ENCODE measurements at places on chromosomes 7 and 10. TPM values are rescaled to one million over a fixed set of nuclear protein-coding genes. Genes with fewer than 3 reads are reported as not detected.

- DNase-seq = no peak
These were observed 1076.7 kb upstream of the SORCS1 start for GRCh38 chr10:108241166-108241565.

GRCh38 chr7:82741493-82741892 lies 297.9 kb upstream of the CACNA2D1 start:
- DNase-seq = no peak

- no peak for DNase-seq
These were observed at the start of gene UCMA for GRCh38 chr10:13234172-13234571. TSS of gene UCMA (minus strand) at chr10:13234374. CDS start at chr10:13234258, 116 bp downstream.

GRCh38 chr7:151743481-151743983 lies 133.4 kb downstream of the PRKAG2 start:
- DNase-seq = no peak

DNA sequence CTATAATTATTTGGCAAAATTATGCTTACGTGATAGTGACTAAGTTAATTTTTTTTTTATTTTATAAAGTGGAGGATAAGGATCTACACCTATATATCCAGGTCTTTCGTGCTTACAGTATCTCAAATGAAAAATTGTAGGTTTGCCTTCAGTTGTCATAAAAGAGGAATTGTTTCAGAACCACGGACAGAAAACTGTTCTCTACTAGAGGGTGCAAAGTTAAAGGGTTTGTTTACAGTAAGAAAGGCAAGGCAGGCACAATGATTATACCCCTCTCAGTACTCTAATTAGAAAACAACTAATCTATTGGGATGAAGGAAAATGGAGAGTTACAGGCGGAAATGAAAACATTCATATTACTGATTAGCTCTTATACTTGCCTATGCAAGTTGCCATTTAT lies 1.5 kb downstream of the PCLO start:
- DNase-seq = no peak

DNA sequence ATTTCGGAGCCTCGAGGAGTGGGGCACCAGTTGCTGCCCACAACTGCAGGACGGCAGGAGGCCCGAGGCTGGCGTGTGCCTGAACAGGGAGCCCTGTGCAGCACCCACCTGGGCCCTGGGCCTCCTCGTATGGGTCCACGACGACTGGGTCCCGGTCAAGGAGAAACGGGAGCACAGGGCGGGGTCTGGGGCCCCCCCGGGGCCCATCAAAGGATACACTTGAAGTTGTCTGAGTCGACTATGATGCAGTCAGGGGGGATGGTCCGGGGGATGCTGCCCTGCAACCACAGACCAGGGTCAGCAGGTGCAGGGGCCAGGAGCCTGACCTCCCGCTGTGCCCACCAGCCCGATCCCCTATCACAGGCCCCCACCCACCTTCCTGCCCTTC lies 28.5 kb upstream of the NKX6-2 start:
- DNase-seq = no peak

GRCh38 chr7:92685136-92686042 lies 95.2 kb upstream of the FAM133B start:
- DNase-seq = no peak

- DNase-seq = no peak
These were observed 144.7 kb downstream of the TRIL start for GRCh38 chr7:28813243-28813962.

GRCh38 chr7:156001496-156002260 lies 189.4 kb upstream of the SHH start:
- no peak for DNase-seq

- DNase-seq = no peak
These were observed 43.8 kb downstream of the ITIH5 start for GRCh38 chr10:7622969-7623368.

DNA sequence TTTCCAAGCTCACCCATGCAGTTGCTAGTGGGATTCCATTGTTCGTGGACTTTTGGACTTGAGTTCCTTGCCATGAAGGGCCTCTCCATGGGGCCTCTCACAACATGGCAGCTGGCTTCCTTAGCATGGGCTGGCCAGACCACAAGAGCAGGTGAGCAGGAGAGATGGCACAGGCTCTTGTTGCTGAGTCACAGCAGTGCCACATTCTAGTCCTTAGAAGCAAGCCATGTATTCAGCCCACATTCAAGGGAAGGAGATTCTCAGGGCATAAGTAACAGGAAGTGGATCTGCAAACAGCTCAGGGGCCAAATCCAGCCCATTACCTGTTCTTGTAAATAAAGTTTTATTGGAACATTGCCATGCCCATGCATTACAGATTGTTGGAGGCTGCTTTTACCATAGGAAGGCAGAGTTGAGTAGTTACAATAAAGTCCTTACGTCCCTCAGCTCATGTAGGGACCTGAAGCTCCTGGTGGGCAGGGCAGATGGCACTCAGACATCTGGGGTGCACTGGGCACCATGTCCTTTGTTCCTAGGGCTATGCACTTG lies 481.5 kb upstream of the FOXK1 start:
- DNase-seq = no peak

GRCh38 chr7:91514591-91514990 lies 250.4 kb downstream of the FZD1 start:
- DNase-seq = no peak

DNA sequence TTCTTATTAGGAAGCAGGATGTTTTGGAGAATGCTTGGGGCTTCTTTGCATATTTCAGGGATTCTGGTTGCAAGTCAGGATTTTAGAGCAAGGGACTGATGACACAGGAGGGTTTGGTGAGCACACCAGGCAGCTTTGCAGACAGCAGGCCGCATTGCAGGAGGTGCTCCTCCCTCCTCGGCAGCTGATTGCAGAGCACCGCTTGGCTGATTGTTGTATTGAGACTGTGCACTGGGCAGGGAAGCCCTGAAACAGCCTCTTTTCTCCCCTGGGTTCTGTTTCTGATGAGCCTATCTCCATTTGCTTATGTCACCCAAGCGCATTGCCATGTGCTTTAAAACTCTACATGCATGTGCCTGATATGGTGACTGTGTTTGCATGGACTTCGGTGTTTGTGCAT lies 769.6 kb downstream of the GRID1 start:
- DNase-seq = no peak

DNA sequence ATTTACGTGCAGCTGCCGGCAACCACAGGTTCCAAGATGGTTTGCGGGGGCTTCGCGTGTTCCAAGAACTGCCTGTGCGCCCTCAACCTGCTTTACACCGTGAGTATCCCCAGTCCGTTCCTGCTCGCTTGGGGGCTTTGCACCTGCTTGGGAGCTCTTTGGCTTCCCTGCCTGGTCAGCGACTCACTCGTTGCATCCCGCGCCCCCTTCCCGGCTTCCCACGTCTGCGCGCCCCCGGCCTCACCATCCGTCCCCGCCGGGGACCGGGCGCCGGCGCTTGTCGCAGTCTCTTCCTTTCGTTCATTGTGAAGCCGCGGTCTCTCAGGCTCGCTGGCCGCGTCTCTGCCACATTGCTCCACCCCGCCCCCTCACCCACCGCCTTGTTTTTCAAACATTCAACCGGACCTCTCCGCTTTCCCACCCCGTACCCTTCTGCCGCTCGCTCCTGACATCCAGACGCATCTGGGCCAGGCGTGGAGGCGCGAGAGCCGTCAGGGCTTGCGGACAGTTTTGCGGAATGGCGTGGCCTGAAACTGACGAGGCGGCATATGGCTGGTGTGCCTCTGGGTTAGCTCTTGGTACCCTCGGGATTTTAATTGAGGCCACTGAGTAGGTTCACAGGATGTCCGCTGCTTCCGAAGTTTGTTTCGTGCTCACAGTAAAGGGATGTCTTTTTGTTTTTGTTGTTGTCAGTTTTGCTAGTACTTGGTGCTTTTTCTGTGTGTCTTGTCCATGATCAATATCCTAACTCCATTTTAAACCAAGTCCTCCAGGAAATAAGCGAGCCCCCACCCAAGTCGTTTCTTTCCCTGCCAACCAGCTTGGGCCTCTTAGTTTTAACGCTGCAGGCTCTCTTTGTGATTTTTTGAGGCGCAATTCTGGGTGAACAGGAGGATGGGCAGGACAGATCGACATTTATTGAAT lies 639 bp downstream of the TSPAN13 start:
- DNase-seq = no peak

GRCh38 chr10:49254150-49254549 lies 44.8 kb upstream of the C10orf71 start:
- DNase-seq = no peak

DNA sequence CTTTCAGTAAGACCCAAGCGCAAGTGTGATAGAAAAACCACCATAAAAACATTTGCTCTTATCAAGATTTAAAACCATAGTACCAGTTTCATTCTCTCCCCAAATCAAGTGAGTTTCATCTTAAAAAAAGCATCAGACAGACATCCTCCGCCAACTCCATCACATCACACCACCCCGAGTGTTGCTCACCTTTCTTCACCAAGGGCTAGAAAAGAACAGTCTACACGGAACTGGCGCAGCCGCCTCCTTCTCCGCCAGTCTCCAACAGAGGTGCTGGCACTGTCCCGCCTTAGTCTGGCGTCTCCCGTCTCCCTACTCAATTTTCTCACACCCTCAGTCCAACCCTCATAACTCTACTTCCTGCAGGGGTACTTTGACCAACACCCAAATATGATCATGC lies 46.9 kb upstream of the WIPI2 start:
- DNase-seq = no peak

GRCh38 chr7:79652619-79653018 lies 199.2 kb upstream of the MAGI2 start:
- DNase-seq = no peak

GRCh38 chr10:133035952-133036351 lies 51.8 kb upstream of the ADGRA1 start:
- DNase-seq = no peak

DNA sequence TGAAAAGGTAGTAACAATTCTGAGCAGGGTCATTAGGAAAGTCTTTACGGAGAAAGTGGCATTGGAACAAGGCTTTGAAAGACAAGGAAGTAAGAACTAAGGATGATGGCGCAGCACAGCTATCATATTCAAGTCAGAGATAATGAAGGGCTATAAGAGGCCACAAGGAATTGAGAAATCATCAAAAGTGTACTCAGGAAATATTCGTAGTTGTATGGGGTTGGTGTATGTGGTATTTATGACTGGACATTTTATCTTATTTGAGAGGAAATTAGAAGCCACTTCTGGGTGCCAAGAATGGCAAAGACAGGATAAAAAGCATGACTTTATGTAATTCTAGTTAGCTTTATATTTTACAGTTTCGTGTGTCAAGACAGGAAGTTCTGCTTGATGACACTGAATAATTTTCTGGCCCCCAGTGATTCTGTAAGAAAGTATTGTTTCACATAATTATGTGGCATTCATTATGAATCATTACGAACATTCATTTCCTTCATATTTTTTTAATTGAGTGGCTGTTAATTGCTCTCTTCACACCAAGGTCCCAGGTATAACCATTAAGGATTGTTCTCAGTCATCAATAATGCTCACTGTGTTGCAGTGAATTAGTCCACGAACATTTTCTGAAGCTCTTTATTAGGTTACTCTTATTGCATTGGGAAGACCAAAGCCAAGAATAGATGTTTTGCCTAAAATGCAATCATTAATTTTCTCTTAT lies 244.3 kb downstream of the PHF14 start:
- no peak for DNase-seq

GRCh38 chr7:44633254-44634186 lies 27.1 kb downstream of the OGDH start:
- DNase-seq = no peak

DNA sequence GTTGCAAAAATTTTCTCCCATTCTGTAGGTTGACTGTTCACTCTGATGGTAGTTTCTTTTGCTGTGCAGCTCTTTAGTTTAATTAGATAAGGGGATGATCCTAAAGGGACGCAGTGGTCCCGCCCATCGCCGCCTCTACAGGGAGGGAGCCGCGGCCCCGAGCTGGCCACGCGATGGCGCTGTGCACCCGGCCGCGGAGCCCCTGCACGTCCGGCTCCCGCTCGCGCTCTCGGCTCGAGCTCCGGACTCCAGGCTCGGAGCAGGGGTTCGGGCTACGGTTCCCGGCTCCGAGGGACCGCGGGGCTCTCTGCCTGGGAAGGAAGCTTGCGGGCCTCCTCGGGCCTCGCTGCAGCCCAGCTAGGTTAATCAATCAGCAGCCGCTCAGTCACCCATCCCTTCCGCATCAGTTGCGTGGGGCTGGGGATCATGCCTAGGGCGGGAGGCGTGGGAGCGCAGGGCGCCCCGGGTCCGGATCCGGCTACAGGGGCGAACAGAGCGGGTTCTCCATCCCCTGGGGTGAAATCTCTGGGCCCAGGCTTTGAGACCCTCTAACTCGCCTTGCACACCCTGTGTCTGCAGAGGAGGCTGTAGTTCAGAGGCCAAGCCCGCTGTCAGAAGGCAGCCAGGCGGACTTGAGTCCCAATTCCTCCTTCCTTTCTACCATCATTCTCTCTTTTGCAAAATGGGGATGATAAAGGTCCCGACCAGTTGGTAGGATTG lies 97.9 kb downstream of the WDR11 start:
- no peak for DNase-seq

- DNase-seq = no peak
These were observed 134.8 kb downstream of the CUL2 start for GRCh38 chr10:34955391-34955790.

DNA sequence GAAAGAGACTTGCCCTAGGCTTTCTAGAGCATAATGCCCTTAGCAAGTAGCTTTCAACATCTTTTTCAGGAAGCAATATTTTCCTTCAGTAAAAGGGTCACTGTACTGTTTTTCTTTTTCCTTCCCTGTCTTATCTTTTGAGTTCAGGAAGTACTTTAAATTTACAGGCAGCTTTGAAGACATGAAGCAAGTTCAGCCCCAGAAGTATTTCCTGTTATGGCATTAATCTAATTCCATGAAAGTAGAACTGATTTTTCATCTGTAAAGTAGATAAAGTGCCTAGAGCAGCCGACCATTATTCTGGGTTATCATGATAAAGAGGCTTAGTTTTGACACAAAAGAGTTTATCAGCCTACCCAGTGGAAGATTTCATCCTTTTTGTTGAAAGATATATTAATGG lies 288.2 kb downstream of the ADK start:
- DNase-seq = no peak

DNA sequence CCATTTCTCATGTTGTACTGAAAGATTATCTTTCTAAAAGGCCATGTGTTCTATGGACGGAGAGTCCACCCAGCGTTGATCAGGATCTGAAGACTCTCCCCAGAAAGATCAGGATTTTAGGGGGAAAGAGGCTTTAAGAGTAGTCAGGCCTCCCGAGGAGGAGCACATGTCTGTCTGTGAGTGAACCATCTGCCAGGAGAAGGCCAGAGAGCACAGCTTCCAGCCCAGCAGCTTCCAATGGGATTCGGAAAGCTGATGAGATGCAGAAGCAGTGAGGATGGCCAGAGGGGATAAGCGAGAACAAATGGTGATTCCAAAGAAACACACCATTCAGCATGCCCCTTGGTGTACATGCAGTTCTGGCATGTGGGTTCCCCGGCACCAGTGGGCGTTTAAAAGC lies 88.5 kb upstream of the TCERG1L start:
- no peak for DNase-seq

KIAA1549 gene
- 1.3 TPM for total RNA-seq

WNT8B gene
- not detected for total RNA-seq

NPM3 gene
- 26.5 TPM for total RNA-seq

MSMB gene
- not detected for total RNA-seq

SPDYE2 gene
- not detected for total RNA-seq

PON3 gene
- total RNA-seq = 3.2 TPM

PLEKHS1 gene
- not detected for total RNA-seq

GTF2IRD1 gene
- 9.5 TPM for total RNA-seq

EBLN1 gene
- not detected for total RNA-seq

AZGP1 gene
- total RNA-seq = 155 TPM
